ENCODE measurements at places on chromosomes 2 and 18. TPM values are rescaled to one million over a fixed set of nuclear protein-coding genes. Genes with fewer than 3 reads are reported as not detected.

GRCh38 chr2:74314107-74314506 lies 29.1 kb downstream of the SLC4A5 start:
- no peak for DNase-seq

GRCh38 chr2:226256237-226256636 lies 543.4 kb downstream of the IRS1 start:
- DNase-seq, result no peak

DNA sequence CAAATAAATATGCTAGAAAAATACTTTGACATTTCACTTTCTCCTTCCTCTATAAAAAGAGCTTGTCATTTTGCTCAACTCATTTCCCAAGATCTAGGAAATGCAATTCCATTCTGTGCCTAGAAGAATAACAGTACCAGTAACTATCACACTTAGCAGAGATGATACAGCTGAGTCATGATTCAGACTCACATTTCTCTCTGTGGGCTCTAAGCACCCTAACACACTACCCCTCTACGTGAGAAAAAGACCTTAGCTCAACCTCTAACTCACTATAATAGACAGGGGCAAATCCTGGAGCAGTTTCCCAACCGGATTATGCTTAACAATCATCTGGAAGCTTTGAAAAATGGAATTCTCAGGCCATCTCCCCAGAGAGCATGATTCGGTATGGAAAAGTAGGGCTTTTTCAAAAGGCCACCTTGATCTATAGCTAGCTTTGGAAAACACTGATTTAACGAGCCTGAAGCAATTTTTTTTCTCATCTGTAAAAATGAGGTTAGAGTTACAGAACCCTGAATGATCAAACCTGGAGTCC lies 1312.3 kb upstream of the PIK3C3 start:
- no peak for DNase-seq

GRCh38 chr18:69617888-69618287 lies 217.2 kb downstream of the DOK6 start:
- DNase-seq, result no peak

- DNase-seq, result no peak
These were observed 62.6 kb upstream of the ALPP start for GRCh38 chr2:232315923-232316299.

DNA sequence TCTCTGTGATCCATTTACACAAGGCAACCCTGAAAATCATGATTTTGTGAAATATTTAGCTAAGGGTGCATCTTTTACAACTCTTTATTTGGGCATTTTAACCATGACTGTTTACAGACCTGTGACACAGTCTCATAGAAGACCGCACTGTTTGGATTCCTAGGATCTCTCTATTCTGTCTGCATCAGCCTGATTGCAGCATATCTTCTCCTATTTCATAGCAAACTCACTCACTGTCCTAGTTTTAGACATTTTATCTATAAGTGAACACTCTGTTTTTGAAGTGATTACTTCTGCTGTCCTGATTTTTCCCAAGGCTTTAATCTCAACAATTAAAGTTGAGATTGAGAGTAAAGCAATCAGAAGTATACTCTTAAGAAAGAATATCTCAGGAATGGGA lies 56.2 kb downstream of the CAVIN2 start:
- no peak for DNase-seq

DNA sequence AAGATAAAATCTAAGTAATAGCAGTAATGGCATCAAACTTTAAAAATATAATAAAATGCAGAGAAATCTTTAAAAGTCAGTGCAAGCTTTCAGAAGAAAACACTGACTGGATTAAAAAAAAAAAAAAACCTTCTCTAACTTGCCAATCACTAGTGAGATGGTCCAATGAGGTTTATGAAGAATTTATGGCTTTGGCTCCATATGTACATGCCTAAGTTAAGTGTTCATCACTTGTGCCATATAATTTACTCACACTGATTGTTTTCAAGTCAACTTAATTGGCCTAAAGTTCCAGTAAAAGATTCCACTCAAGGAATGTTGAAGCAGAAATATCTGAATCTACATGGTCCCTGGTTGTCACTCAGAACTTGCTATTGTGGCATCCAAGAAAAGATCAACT lies 40.7 kb upstream of the RAB27B start:
- DNase-seq, result no peak

- no peak for DNase-seq
These were observed 62.1 kb upstream of the SMIM21 start for GRCh38 chr18:75489493-75490190.

FEV gene
- total RNA-seq, result not detected

PLCD4 gene
- total RNA-seq, result 0.67 TPM

G6PC2 gene
- not detected for total RNA-seq

CHPF gene
- 5.2 TPM for total RNA-seq

OTX1 gene
- total RNA-seq, result not detected

LCT gene
- 0.06 TPM for total RNA-seq

CNOT11 gene
- total RNA-seq, result 41.9 TPM

ELOA2 gene
- not detected for total RNA-seq
